Activated CD4-positive, CD25-positive, alpha-beta regulatory T cell treated with anti-CD3 and anti-CD28 coated beads, Interleukin-2, amount 50 U/mL, for 16 hours (primary cell): ENCODE measurements at places on chromosomes 4 and X.

GRCh38 chr4:48223633-48224295, 45.9 kb downstream of the TEC start:
- DNase-seq = no peak

DNA sequence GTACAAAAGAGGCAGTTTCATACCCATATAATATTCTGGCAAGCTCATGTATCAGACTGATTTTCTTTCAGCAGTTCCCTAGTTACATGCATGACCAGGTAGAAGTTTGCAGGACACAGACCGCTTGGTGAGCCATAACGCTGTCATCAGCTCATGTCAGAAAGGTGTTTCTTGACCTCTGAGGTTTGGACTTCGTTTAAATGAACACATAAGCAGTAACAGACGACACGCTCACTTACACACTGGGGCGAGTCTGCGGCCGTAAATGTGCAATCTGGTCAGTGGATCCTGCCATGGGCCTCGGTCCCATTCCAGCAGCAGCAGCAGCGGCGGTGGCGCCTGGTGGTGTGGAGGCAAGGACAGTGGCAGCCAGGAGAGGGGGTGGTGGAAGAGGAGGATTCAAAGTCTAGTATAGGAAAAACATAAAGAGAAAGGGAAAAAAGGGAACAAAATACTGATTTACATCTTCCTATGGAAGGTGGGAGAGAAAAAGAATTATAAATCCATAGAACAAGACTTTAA, 111.9 kb upstream of the CBR4 start:
- DNase-seq = no peak

GRCh38 chr4:146029147-146029546, 90.5 kb upstream of the ZNF827 start:
- no peak for DNase-seq

DNA sequence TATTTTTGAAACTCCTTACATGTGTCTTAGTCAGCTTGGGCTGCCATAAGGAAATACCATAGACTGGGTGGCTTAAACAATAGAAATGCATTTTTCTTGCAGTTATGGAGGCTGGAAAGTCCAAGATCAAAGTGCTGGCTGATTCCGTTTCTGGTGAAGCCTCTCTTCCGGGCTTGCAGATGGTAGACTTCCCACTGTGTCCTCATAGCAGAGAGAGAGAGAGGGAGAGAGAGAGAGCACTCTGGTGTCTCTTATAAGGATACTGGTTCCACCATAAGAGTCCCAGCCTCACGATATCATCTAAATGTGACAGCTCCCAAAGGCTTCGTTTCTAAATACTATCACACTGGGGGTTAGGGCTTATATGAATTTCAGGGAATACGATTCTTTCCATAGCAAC, 39.7 kb downstream of the ENPEP start:
- DNase-seq = no peak

- DNase-seq = no peak
Measured at GRCh38 chr4:172707622-172708021, 461.0 kb upstream of the GALNT7 start.

DNA sequence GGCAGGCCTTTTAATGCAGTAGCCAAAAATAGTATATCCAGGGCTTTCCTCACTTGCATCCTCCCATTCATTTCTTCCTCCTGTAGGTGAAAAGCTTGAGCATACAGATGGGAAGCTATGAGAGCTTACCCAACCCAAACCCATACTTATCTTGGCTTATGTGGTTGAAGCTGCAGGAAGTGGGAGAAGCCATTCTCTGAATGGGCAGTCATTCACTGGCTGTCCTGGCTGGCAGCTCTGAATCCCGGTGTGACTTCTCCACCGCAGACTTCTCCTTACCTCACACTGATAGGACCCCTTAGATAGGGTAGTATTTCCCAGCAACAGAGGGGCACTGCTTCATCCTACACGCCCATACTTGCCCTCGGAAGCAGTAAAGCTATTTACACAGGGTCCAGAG, 125.4 kb downstream of the AMMECR1 start:
- DNase-seq = no peak

DNA sequence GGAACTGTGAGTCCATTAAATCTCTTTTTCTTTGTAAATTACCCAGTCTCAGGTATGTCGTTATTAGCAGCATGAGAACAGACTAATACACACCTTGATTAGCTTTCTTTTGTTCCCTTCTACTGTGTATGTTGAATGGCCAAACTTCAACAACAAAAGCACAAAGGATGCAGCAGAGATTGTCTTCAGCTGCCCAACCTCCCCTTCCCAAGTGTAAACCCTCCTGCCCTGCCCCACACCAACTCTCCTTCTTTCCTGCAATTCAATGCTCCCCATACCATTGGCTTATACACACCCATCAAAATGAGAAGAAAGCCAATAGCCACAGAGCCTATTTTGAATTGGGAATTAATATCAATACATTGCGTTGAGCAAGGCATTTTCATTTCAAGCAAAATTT, 27.8 kb downstream of the ANOS1 start:
- DNase-seq = no peak
